ENCODE measurements at places on chromosomes 5 and 9.
A peak's percentile ranks its signal among the peaks of the same experiment; 100 is the strongest.

DNA sequence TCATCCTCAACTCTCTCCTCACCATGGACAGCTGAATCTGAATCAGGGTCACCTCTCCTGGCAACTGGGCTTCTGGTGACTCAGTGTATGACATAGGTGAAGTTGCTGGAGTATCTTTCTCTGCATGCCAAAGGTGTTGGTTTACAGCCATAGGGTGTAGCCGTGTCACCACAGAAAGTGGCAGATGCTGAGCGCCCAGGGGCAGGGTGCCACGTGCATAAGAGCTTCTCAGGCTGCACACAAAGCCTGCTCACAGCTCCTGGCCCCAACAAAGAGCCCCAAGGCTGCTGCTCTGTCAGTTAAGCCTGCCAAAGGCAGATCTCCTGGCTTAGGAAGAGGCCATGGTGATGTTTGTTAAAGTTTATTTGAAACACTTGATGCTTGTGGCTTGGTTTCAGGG lies 297.7 kb upstream of the WWC1 start:
- no peak for DNase-seq

GRCh38 chr5:137735555-137736284 lies at the start of gene KLHL3:
Gene KLHL3, minus strand, starts transcription at chr5:137736089. Its CDS starts 443 bp downstream, at chr5:137735646.
- peak; percentile 93 for DNase-seq

- DNase-seq = no peak
Observed at GRCh38 chr5:66113160-66113559, 30.9 kb upstream of the SREK1 start.

DNA sequence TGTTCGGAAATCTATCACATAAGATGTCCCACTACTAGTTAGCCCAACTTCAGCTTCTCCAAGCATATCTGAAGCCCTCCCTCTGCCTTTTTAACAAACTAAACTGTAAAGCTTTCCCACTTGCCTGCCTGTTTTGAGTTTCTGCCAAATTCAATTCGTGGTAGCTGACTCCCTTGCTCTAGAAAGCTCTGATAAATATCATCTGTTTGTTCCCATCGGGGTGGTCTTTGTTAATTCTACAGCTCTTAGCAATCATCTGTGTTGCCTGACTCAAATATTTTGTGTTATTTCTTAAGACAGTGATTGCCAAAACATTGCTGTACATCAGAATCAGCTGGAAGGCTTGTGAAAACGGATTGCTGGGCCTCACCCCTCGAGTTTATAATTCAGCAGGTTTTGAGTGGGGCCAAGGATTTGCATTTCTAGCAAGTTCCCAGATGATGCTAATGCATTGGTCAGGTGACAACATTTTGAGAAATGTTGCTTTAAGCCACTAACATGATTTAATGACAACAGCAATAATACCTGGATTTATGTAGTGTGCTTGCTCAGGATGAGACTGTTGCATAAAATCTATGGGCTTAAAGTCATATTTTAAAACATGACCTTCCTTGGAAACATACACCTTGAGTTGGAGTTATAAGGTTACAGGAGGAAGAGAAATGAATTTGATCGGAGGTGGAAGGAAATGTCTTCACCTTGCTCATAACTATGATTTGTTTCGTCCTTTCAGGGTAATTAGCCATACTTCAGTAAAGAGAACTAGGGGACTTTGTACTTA lies 631.9 kb downstream of the PSAT1 start:
- DNase-seq = no peak

GRCh38 chr5:123382252-123382651 lies 41.0 kb downstream of the CEP120 start:
- no peak for DNase-seq

GRCh38 chr5:54886866-54887265 lies 98.5 kb downstream of the ESM1 start:
- no peak for DNase-seq

DNA sequence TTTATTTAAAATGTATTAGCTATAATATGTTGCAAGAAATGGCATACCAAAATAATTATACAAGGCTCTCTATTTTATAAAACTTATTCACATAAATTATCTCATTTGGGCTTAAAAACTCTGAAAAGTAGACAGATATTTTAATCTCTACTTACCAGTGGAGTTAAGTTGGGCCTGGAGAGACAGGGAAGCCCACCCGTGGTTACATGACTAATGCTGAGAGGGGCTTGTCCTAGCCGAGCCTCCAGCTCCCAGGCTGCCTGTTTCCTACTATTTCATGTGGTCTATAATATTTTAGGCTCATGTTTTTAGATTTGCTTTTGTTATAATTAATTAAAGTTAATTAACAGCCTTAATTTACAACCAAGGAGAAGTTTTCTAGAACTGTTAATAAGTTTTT lies 20.9 kb upstream of the ASPN start:
- no peak for DNase-seq

DNA sequence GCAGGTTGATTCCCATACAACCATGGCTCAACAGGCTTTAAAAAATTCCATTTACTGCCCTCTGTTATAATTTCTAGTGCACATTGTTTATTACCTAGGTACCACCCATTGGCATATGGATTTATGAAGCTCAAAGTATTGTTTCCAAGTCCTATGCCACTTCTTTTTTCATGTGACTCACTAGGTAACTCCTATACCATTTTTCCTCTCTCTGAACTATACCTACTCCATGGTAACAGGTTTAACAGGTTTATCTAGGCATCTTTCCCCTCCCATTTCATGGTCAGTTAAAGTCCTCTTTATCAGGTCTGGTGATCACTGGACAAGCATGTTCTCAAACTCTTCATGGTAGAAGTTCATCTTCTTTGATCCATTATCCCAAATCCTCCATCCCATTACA lies 49.6 kb upstream of the ABCA1 start:
- DNase-seq = no peak

GRCh38 chr5:81629986-81630385 lies 120.9 kb downstream of the SSBP2 start:
- no peak for DNase-seq

- DNase-seq = no peak
Observed at GRCh38 chr9:88583901-88584596, 49.1 kb downstream of the NXNL2 start.

DNA sequence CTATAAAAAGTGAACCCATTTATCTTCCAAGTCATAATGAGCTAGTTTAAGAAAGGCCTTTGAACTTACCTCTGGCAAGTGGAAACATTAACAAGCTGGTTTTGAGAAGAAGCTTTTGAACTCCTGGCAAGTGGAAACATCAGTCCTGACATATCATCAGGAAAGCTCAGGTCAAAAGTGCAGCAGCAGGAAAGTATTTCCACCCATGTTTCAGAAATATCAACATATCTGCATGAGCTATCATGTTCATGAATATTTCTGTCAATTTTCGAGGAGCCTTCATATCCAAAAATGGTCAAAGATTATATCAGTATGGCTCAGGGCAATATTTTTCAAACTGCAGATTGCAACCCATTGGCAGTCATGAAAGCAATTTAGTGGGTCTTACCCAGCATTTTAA lies 133.9 kb downstream of the PLK2 start:
- no peak for DNase-seq

DNA sequence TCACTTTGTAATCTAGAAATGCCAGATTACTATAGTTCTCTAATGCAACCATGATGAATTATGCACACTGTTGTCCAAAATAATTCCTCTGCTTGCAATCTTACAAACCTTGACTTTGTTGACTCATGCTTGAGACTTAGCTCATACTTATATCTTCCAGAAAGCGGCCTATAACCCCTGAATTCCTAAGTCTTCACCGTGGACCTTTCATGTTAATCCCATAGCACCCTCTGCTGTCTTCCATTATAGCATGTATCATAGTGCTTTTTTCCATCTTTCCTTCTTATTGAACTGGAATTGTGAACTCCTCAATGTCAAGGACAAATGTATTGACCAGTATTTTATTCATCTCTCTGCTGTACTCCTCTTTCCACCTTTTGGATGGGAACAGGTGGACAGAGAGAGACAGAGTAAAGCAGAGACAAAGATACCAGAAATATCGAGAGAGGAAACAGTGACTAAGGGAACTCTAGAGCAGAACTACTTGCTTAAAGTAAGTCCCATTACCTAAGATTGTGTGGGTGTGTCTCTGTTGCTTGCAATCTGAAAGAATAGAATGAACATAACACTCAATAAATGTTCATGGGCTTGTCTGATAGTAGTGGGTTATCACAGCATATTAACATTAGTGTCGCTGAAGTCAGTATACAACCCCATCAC lies 110.0 kb downstream of the LURAP1L start:
- DNase-seq = no peak

GRCh38 chr5:163260961-163261360 lies 176.4 kb upstream of the CCNG1 start:
- DNase-seq = no peak

GRCh38 chr5:138849439-138849838 lies 25.7 kb downstream of the LRRTM2 start:
- no peak for DNase-seq

GRCh38 chr5:176892663-176893062 lies 6.5 kb downstream of the HK3 start:
- DNase-seq = no peak

GRCh38 chr5:55407984-55408383 lies 100.2 kb downstream of the MTREX start:
- DNase-seq = no peak

DNA sequence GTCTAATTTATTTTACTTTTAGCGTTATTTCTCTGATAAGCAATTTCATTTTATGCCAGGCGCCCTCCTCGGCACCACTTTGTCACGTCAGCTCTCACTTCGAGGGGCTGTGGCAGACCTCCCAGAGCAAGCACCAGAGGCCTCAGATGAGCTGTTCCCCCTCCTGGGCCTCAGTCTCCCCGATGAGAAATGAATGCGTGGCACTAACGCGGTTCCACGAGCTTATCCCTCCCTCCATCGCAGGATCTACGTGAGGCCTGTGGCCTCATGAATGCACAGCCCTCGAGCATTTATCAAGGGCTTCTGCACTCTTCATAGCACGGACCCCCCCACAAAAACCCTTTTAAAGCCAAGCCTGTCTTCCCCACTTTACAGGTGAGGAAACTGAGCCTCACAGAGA lies 205.2 kb downstream of the CDK5RAP2 start:
- DNase-seq = no peak

DNA sequence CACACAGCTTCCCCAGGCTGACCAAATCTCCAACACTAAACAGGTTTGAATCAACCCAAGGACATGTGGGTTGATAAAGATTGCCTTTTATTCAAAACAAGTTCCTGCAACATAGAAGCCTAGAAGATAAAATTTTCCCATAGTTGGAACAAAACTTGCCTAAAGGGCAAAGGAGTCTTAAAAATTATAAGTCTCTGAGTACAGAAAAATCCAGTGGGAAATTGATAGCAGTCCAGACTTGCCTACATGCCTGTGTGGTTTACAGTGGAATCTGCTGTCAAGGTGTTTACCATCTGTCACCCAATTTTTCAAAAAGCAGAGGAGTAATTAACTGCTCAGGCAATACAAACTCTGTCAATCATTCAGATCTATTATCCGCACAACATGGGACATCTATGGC lies 168.2 kb downstream of the PPP2R2B start:
- no peak for DNase-seq

DNA sequence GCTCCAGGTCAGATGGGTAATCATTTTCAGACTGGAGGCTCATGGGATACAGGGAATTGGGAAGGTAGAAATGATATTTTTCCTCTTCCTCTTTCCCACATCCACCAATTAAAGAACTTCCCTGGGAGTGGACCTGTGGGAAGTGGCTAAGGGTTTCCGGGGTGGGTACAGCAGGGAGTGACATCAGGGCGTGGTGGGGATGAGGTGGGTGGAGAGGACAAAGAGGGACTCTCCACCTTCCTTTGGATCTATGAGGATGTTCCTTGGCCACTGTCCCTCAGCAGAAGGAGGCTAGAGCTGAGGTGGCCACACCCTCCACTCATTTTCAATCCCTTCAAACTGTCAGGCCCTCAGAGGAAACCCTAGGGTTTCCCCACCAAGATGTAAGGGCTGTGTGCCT lies 54.7 kb downstream of the IRF1 start:
- no peak for DNase-seq

DNA sequence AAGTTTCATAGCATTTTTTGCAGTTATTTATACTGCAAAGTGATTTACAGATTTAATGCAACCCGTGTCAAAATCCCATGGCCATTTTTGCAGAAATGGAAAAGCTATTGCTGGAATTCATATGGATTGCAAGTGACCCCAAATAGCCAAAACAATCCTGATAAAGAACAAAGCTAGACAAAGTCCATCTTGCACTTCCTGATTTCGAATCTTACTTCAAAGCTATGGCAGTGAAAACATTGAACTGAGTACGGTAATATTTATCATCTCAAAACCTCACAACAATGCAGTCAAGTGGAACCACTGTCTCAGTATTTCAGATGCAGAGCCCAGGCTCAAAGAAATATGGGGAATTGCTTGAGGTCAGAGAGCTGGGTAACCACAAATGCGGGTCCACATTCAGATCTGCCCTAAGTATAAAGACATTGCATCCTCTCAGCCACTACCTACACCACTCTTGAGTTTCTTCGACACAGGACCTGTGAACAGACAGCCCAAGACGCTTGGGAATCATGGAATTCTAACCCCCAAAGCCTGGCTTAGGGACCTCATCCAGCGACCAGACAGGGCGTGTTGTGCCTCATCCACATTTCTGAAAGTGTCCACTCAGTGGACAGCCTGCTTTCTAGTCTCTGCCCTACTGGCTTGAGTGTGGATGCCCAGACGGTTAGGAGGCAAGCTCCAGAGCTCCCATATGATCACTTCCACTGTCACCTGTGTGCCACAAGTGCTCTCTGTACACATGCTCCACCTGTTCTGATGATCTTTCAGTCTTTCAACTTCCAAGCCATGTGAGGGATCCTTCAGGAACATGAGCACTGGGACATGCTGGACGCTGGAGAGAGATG lies 39.3 kb upstream of the KCNIP1 start:
- DNase-seq = no peak

Measured in ELF-1 (cell line).